ENCODE measurements at places on chromosomes 3 and 15.
A peak's percentile ranks its signal among the peaks of the same experiment; 100 is the strongest.

GRCh38 chr3:189334064-189334920 is 162.5 kb downstream of the TPRG1 start:
- DNase-seq: no peak

GRCh38 chr15:25783607-25784540 is 79.3 kb downstream of the ATP10A start:
- DNase-seq: no peak

- DNase-seq: no peak
Observed at GRCh38 chr3:84685467-84685866, 273.3 kb upstream of the CADM2 start.

GRCh38 chr15:101062471-101063171 is 143.5 kb downstream of the LRRK1 start:
- no peak for DNase-seq

- DNase-seq: no peak
Observed at GRCh38 chr15:67510597-67511190, 10.2 kb upstream of the C15orf61 start.

DNA sequence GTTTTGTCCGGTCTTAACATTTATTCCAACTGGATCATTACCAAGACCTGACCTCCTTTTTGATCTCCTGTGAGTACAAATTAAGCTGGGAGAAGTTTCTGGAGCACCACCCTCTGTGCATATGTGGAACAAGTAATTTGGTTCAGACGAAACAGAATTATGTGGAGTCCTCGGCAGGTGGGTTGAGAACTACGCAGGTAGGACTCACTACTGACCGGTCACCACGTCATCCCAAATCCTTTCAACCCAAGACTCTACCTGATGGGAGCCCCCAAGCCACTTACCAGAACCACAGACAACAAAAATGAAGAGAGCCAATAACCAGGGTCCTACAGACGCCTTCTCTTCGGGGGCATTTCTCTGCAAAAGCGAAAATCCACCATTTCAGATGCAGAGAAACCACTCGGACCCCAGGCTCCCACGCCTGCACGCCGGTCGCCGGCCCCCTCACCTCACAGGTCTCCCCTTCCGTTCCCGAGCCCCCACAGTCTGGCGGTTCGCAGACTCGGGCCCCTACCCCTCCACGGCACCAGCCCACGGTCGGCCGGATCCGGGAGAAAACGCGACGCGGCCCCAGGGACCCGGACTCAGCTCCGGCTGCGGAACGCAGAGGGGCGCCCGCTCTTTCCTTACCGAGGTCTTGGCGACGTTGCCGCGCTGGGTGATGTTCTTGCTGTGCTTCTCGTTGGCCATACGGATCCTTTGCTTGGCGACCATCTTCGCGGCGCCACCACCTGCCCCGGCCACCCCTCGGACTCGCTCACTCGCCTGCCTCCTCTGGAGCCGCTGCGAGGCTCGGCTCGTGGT is 674 bp downstream of the SERP1 start:
- peak; percentile 60 for DNase-seq

DNA sequence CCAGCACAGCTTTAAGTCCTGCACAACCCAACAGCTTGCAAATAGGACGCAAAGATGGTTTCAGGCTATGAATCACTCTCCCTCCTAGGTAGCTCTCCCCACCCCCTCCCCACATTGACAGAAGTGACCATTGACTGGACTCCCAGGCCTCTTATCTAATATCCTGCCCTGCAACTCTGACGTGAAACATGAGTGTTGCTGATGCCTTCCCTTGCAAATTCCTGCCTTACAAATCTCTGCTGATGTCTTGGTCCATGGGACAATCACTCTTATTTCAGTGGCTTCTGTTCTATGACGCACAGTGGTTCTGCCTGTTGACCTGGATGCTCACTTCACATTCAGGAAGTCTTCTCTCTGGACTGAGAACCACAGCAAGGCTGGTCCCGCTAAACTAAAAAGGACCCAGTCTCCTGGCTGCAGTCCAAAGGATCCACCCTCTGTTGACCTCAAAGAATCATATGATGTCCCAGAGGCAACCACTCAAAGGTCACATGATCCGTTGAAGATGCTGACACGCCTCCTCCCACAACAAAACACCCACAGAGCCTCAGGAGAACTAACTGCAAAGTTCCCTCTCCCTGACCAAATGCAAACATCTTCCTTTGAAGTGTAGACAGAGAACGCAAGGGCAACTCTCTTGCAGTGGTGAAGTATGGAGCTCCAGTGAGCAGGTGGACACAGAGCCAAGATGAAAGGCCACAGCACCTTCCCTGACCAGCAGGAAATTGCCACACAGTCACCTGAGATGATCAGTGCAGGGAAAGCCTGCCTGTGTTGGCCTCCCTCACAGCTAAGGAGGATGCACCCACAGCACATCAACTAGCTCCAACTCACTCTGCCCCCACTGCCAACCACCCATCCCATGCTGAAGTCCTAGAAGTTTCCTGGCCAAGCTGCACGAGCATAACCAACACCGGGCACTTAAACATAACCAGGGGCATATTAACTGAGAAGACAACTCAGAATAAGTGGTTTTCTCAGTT is 112.3 kb downstream of the ADAMTS17 start:
- no peak for DNase-seq

DNA sequence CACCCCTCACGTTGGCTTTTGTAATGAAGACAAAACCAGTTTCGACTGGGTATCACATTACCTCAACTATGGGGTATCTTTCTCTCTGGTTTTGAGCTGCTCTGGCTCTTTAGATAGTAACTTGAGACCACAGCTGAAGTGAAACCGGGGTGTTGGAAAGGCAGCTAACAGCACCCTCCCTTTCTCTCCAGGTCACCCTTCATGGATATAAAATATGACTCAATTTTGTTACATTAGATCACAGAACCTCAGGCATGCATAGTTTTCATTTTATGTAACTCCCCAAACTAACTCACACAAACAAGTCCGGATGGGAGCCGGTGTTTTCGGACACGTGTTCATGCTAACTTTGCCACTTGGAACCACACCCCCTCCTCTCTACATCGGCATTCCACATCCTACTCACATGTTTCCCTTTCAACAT is 90.7 kb downstream of the NR2F2 start:
- no peak for DNase-seq

GRCh38 chr3:47420511-47421484 is 40.0 kb downstream of the PTPN23 start:
- peak; percentile 91 for DNase-seq

- DNase-seq: no peak
Observed at GRCh38 chr3:97825101-97825500, 3.3 kb downstream of the CRYBG3 start.

- no peak for DNase-seq
Observed at GRCh38 chr15:63719281-63719680, 114.5 kb downstream of the HERC1 start.

GRCh38 chr3:197399486-197399885 is 101.1 kb upstream of the DLG1 start:
- no peak for DNase-seq

DNA sequence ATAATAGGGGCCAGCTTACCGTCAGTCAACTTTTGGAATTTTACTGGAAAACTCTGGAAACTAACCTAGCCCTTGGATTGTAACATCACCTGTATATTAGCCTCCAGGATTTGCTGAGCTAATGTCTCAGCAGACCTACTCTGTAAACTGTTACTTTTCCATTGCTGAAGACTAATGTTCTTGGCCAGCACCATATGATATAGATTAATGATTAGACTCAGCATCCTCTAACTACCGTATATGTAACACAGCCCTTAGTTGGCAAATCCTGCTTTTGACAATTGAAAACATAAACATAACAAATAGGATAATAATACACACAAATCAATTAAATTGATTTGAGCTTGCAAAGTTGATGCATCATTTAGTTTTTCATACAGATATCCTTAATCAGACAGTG is 26.6 kb upstream of the GBE1 start:
- DNase-seq: no peak

DNA sequence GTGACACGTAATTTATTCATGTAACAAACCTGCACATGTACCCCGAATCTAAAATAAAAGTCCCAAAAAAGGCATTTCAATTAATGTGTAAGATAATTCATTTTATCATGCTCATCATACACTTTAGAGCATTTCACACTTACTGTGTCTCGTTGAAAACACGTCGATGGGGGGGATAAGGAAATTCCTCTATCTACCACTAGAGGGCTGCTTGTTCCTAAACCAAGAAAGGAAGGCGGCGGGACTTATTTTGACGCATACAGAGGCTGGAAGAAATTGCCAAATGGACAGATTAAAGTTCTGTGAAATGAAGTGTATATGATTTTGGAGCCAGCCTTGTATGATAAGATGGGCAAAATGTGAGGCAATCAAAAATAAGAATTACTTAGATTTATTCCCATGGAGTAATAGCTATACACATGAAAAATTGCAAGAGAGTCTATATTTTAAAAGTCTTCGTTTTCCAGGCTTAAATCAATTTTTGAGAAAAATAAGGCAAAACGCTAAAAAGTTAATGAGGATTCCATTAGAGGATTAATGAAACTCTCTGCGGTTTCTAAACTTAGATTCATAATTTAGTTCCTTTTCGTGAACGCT is 346.8 kb downstream of the CNTN3 start:
- peak; percentile 38 for DNase-seq

DNA sequence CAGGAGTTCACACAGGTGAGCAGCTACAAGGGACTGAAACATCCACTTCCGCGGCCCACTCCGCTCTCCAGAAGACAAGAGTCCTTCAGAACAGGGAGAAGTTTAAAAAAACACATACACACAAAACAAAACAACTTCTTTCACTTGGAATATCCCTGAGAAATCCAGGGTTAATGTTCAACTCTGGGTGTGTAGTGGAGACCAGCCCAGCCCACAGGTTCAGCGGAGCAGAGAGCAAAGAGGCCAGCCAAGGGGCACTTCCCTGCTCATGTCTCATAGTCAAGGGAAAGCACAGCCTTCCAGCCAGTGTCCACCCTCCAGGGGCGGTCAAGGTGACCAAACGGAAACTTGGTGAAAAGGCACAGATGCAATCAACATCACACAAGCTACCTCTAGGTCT is 41.6 kb downstream of the WNT5A start:
- DNase-seq: no peak

GRCh38 chr3:185207931-185208746 is 45.7 kb downstream of the EHHADH start:
- no peak for DNase-seq

DNA sequence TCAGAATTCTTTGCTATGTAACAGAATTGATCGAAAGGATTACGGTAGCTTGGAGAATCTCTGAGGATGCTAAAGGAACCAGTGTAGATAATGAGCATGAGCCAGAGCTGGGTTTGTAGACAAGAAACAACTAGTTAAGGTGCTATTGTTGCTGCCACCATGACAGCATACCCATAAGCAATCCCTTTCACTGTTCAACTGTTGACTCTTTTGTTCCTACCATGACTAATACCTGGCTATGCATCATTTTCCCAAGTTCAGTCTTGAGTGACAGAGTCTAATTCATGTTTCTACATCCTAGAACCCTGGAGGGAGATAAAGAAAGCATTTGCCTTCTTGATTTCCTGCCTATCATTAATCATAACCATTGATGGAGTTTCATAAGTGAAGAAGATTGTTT is 600.3 kb downstream of the OTOL1 start:
- DNase-seq: no peak

Data from Ammon's horn (tissue), 1 donor.